NCI-H2029 (cell line): ENCODE measurements at places on chromosomes 16 and 17.
A peak's percentile ranks its signal among the peaks of the same experiment; 100 is the strongest.

GRCh38 chr16:70402916-70403659, 35.8 kb downstream of the ST3GAL2 start:
- no peak for DNase-seq

GRCh38 chr16:3618769-3619141, 7.3 kb upstream of the SLX4 start:
- no peak for DNase-seq

DNA sequence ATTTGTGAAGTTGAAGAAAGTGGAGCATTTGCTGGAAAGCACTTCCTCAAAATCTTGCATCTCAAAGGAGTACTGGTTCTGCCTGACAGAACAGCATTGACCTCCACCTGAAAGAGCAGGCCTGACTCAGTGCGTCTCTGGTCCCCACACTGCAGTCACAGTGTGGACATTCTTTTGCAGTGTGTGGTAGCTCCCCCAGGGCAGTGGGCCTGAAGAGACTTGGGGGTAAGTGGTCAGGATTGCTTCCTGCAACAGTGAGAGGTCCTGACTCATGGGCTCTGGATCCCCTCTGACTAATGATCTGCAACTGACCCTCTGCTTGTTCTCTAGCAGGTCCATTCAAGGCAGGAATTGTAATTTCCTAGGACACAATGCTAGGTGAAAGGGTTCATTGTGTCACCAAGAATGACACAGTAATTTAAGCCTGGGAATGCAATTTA, 204.9 kb upstream of the KCNJ16 start:
- DNase-seq: no peak

- DNase-seq: no peak
Observed at GRCh38 chr17:63989622-63990345, 8.4 kb upstream of the PRR29 start.

- no peak for DNase-seq
Observed at GRCh38 chr17:10600571-10600970, 51.1 kb upstream of the MYH2 start.

DNA sequence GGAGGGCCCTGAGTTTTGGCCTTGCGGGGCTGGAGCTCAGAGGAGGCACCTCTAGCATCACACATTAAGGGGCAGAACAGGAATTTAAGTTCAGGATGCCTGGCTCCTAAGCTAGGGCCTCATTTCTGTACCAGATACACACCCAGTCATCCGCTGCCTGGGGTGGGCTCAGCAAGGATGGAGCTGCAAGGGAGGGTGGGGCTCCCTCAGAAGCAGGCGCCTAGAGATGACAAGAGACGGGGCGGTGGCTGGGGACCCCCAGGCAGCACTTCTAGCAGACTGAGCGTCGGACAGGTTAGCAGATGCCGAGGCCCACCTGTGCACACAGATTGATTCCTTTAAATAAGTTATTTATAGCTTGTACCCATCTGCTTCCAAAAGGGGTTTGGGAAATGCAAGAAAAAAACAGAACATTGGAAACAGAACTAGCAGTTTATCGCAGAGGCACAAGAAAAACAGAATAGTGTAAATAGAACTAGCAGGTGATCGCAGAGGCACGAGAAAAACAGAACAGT, 47.6 kb upstream of the CBFA2T3 start:
- no peak for DNase-seq

GRCh38 chr17:62110923-62111484, 45.9 kb upstream of the MED13 start:
- DNase-seq: no peak

- DNase-seq: no peak
Observed at GRCh38 chr16:80104401-80104800, 436.4 kb upstream of the DYNLRB2 start.

GRCh38 chr17:8018436-8018835, 16.0 kb downstream of the GUCY2D start:
- no peak for DNase-seq

- no peak for DNase-seq
Observed at GRCh38 chr17:4334776-4335584, 31.5 kb downstream of the UBE2G1 start.

GRCh38 chr17:4947411-4948165, 742 bp downstream of the PFN1 start:
- no peak for DNase-seq

- DNase-seq: no peak
Observed at GRCh38 chr16:73027685-73028111, 20.2 kb downstream of the ZFHX3 start.

DNA sequence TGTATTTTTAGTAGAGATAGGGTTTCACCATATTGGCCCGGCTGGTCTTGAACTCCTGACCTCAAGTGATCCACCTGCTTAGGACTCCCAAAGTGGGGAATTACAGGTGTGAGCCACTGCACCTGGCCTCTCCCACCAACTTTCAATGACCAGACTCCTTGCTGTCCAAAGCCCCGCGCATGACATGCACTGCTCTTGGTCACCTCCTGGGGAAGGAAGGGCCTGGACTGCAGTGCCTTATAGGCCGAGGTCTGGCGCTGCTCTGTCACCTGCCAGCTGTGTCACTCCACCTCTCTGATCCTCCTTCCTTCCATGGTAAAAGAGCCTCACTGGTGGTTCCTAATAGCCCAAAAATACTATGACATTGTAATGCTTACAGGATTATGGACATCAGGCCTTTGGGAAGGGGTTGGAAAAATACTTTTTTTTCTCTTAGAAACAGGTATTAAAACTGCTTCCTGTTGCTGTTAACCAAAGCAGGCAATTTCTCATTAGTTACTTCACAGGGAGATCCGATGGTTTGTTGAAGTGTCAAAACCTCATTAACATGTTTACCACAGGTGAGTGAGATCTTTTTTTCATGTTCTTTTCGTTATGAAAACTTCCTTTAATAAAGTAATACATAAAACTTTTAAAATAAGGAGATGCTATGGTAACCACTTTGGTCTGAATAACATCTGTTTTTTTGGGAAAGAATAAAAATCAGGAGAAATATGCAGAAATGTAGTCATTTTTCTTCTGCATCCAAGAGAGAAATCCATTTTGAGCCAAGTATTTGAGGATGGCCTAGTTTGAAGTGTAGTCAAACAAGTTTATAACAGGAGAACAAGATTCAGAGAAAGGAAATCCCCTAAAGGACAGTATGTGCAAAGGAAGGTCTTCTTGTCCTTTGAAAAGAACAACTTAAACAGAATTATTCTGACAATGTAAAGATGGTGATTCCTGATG, 35.5 kb downstream of the GRB7 start:
- no peak for DNase-seq

DNA sequence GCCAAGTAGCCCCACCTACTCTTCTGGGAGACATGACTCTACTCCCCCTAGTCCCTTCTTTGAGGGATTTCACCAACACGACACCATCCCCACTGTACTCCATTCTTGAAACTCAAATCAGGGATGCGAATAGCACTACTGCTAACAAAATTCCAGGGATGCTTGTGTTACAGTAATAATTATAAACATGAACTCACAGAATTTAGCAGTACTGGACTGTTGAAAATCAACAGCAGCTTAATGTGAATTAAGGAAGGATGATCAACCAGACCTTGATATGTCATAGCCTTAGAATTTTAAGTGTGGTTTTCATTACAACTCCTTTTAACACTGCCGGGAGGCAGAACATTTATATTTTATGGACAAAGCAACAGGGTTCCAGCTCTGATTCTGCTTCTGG, 37.9 kb downstream of the AMFR start:
- DNase-seq: no peak

DNA sequence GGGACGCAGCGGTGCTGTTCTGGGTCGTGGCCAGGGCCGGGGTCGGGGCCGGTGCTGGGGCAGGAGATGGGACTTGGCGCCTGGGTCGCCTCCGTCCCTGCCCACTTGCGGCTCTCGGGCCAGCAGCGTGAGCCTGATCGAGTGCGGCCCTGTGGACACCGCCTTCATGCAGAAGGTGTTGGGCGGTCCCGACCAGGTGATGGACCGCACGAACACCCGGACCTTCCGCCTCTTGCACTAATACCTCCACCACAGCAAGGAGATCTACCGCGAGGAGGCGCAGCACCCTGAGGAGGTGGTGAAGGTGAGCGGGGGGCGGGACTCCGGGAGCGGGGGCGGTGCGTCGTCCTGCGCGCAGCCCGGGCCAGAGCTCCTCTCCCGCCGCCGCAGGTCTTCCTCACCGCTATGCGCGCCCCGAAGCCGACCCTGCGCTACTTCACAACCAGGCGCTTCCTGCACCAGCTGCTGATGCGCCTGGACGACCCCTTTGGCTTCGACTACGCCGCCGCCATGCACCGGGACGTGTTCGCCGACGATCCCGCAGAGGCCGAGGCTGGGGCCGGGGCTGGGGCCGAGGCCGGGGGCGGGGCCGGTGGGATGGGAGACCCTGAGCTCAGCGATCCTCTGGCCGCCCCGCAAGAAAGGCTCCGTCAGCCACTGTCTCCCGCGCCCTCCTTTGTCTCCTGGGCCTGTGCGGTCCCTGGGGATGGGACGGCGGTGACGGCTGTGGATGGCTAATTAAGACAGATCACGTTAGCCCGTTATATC, 4.5 kb upstream of the HSD17B1 start:
- peak; percentile 66 for DNase-seq

DNA sequence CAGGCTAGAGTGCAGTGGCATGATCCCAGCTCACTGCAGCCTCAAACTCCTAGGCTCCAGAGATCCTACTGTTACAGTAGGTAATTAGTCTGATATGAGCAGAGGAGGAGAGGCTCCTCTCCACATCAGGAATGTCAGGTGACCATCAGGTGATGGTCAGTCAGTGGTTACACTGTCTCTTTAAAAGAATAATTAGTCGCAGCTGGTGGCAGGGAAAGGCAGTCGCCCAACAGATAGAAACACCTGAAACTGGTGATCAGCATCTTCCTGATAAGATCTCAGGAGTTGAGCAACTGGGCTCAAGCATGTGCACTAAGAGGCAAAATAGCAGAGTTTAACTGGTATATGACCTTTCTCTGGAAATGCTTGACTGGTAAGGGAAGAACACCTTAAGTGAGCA, 21.5 kb upstream of the ABCA5 start:
- DNase-seq: no peak

DNA sequence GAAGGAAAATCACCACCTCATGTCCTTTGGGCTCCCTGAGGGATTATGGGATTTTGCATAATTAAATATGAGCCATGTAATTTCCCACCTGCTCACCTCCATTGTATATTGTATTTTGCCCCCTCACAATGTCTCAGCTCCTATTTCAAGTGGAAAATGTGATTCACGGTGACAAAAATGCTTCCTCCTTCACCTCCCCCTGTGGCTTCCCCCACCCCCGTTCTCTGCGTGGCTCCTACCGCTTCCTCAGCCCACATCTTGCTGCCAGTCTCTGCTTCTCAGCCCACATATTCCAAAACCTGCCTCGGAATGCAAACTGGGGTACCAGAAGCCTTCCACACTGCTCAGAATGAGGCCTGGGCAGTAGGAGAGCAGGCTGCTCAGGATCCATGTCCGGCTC, 394.5 kb upstream of the C16orf82 start:
- DNase-seq: peak; percentile 9

- DNase-seq: no peak
Observed at GRCh38 chr16:71467810-71468209, 5.8 kb upstream of the ZNF23 start.

GRCh38 chr17:5561736-5562571, 22.4 kb downstream of the NLRP1 start:
- DNase-seq: no peak

DNA sequence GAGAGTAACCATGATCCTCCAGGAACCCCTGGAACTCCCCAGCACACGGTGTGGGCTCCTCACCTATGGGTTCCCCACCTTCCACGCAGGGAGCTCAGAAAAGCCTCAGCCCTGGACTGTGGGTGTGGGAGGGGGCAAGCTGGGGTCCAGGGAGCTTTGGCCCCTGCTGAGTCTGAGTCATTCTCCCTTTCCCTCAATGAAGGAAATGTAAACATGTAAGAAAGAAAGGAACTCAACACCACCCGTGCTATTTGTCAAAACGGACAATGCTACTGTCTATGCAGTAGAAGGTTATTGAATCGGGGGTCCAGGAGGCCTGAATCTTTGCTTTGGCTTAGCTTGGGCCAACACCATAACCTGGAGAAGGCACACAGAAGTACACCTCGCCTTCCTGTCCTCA, 222.8 kb downstream of the PMP22 start:
- DNase-seq: no peak

- no peak for DNase-seq
Observed at GRCh38 chr17:28244446-28244845, 74.6 kb upstream of the TMEM97 start.

- no peak for DNase-seq
Observed at GRCh38 chr17:81715872-81716673, 4.0 kb downstream of the SLC25A10 start.

GRCh38 chr17:978103-979093, 1.2 kb downstream of the NXN start:
- DNase-seq: no peak

DNA sequence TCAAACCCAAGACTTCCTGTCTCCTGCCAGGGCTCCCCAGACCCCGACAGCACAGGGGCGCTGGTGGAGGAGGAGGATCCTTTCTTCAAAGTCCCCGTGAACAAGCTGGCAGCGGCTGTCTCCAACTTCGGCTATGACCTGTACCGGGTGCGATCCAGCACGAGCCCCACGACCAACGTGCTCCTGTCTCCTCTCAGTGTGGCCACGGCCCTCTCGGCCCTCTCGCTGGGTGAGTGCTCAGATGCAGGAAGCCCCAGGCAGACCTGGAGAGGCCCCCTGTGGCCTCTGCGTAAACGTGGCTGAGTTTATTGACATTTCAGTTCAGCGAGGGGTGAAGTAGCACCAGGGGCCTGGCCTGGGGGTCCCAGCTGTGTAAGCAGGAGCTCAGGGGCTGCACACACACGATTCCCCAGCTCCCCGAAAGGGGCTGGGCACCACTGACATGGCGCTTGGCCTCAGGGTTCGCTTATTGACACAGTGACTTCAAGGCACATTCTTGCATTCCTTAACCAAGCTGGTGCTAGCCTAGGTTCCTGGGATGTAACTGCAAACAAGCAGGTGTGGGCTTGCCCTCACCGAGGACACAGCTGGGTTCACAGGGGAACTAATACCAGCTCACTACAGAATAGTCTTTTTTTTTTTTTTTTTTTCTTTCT, 8.1 kb downstream of the SERPINF1 start:
- DNase-seq: no peak

GRCh38 chr16:11232852-11233726, 22.9 kb downstream of the SOCS1 start:
- DNase-seq: no peak

DNA sequence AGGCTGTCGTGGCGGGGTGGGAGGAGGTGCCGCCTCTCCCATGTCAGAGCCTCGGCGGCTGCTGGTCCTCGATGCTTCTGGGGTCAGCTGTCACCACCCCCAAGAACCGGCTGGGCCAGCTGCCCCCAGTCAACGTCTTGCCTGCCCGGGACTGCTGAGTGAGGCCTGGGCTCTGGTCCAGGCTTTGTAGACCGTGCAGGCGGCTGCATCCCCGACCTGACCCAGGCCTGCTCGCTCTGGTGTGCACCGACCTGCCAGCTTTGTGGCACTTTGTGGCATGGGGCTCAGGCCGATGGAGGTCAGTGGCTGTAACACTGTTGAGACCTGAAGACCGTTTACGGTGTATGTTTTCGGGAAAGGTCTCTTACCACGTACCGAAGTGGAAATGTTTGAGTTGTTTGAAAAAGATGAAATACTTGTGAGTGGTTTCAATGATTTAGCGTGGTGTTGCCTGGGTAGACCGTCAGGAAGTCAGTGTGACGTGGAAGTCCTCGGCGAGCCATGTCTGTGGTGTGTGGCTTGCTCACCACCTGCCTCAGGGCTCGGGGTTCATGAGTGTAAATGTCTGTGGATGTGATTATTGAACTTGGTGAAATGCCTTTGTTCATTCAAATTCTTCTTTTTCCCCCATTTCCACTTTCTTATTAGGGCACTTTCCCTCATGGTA, 53.2 kb upstream of the ZNF750 start:
- no peak for DNase-seq

- no peak for DNase-seq
Observed at GRCh38 chr17:18176176-18176575, 7.5 kb upstream of the ALKBH5 start.
